Testis (tissue), 5 donors: ENCODE measurements at places on chromosomes 12 and 14. TPM values are rescaled to one million over a fixed set of nuclear protein-coding genes. Genes with fewer than 3 reads are reported as not detected.
A peak's percentile ranks its signal among the peaks of the same experiment; 100 is the strongest.

The TAS2R42 gene
- total RNA-seq = 0.71 TPM

The TMEM119 gene
- total RNA-seq = 9.6 TPM

The CNPY2 gene
- total RNA-seq = 62.4 TPM

The PPP1R1A gene
- total RNA-seq = 6.1 TPM

- H3K4me1 ChIP-seq = peaks cover 94% of the 10 kb centered on the region
- no peak overlapping the region for H3K4me3 ChIP-seq
- DNase-seq = peak; percentile 58
- H3K36me3 ChIP-seq = no peaks in the 10 kb centered on the region
- H3K27ac ChIP-seq = peak overlapping the region; percentile 92
- no peaks in the 10 kb centered on the region for H3K27me3 ChIP-seq
Measured at GRCh38 chr14:77041881-77042545, 13.5 kb upstream of the IRF2BPL start.

- H3K27me3 ChIP-seq = no peaks in the 10 kb centered on the region
- H3K27ac ChIP-seq = no peak overlapping the region
- no peaks in the 10 kb centered on the region for H3K36me3 ChIP-seq
- no peaks in the 10 kb centered on the region for H3K4me1 ChIP-seq
- H3K4me3 ChIP-seq = no peak overlapping the region
- no peak for DNase-seq
Measured at GRCh38 chr12:91417650-91418049, 235.0 kb upstream of the DCN start.

DNA sequence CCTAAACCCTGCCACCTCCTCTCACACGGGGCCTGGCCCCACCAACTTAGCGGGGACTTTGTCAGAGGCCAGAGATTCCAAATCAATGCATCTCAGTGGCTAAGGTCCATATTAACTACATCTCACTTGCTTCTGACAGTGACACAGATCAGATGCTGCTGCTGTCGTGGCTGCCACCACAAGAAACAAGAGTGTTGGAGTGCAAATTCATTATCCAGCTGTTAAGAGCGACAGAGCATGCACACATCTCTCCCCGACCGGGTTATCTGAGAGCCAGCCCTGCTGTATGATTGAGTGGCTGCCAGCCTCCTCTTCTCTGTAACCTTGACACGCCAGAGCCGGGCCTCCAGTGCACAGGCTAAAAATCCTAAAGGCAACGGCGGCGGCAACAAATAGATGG is 40.2 kb downstream of the SPRING1 start:
- H3K27ac ChIP-seq = no peak overlapping the region
- no peak overlapping the region for H3K4me3 ChIP-seq
- peak; percentile 45 for DNase-seq
- peaks cover 6% of the 10 kb centered on the region for H3K4me1 ChIP-seq
- H3K27me3 ChIP-seq = no peaks in the 10 kb centered on the region

- H3K36me3 ChIP-seq = no peaks in the 10 kb centered on the region
- peak overlapping the region; percentile 95 for H3K27ac ChIP-seq
- H3K27me3 ChIP-seq = no peaks in the 10 kb centered on the region
- H3K4me1 ChIP-seq = peaks cover 13% of the 10 kb centered on the region
- no peak for DNase-seq
Measured at GRCh38 chr12:12723681-12724420, 6.7 kb downstream of the CDKN1B start.

- no peaks in the 10 kb centered on the region for H3K36me3 ChIP-seq
- no peak for DNase-seq
- peaks cover 6% of the 10 kb centered on the region for H3K4me1 ChIP-seq
- no peak overlapping the region for H3K27ac ChIP-seq
Measured at GRCh38 chr14:64253672-64254071, 40.5 kb downstream of the ESR2 start.

DNA sequence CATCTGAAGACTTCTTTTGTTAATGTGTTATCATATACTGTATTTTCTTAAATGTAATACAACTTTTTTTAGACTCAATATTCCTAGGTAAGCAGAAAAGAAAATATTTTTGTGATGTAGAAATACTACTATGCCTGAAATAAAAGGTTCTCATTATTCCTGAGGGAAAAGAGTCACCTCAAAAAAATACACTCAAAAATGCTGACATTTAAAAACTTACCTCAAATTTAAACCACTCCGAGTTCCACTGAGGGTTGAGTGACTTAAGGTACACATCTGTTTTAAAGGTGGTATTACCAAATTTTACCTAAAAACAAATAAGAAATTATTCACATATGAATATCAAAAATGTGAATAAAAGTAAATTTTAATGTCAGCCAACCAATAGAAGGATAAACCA is 9.3 kb downstream of the C2CD5 start:
- no peaks in the 10 kb centered on the region for H3K27me3 ChIP-seq
- no peaks in the 10 kb centered on the region for H3K36me3 ChIP-seq
- H3K4me1 ChIP-seq = no peaks in the 10 kb centered on the region
- no peak overlapping the region for H3K27ac ChIP-seq
- H3K4me3 ChIP-seq = no peak overlapping the region

- H3K4me1 ChIP-seq = no peaks in the 10 kb centered on the region
- no peak for DNase-seq
- H3K4me3 ChIP-seq = no peak overlapping the region
- H3K36me3 ChIP-seq = no peaks in the 10 kb centered on the region
Measured at GRCh38 chr12:83541446-83541845, 854.7 kb downstream of the TMTC2 start.
